Renal cortex interstitium (tissue), 15 donors: ENCODE measurements at places on chromosomes 13 and 19.

DNA sequence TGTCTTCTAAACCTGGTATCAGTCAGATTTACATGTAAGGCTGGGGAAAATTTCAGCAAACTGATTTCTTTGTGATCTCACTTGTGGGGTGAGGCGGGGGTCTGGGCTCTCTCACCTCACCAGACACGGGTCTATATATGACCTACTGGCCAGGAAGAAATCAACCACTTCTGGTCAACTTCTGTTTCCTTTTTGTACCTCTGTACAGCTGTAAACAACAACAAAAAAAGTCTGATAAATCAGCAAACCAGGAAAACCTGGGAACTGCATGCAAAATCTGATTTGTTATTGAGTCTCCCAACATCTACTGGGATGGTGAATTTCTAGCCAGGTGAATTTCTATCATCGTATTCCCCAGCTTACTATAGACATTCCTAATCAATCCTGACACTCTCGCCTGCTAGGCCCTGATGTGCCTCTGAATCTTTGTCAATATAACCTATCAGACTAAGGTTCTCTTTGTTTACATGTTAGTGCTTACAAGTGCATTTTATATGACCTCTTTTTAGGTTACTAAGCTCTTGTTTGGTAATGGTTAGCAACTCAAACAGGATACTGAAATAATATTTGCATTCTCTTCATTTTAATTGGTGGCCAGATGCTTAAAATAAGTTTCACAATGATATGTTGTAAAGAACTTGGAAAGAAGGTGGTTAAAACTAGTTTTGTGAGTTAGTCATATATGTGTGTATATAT lies 77.7 kb downstream of the LRRC63 start:
- DNase-seq, result no peak

DNA sequence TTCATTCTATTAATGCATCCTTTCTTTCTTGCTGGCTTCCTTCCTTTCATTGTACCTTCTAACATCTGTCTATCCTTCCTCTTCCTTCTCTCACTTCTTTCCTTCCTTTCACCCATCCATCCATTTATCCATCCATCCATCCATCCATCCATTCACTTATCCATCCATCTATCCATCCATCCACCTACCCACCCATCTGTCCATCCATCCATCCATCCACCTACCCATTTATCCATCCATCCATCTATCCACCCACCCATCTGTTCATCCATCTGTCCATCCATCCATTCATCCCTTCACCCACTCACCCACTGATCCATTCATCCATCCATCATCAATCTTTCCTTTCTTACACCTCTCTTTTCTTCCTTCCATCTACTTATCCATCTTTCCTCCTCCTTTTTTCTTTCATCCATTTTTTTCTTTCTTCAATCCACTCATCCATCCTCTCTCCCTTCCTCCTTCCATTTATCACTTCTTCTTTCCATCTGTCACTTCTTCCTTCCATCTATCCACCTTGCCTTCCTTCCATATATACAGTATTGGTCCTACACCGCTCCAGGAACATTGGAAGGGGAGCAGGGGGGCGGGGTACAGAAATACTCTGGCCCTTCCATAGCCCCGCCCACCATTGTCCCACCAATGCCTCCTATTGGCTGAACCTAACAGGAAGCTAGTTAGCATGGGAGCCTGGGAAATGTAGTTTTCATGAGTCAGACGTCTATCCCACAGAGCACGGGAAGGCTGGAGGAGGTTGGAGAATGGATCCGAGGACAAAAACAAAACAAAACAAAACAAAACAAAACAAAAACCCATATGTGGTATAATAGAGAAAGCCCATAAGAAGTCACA lies 45.9 kb downstream of the MBD3L1 start:
- no peak for DNase-seq

GRCh38 chr13:39016787-39017186 lies 21.1 kb downstream of the PROSER1 start:
- DNase-seq, result no peak

DNA sequence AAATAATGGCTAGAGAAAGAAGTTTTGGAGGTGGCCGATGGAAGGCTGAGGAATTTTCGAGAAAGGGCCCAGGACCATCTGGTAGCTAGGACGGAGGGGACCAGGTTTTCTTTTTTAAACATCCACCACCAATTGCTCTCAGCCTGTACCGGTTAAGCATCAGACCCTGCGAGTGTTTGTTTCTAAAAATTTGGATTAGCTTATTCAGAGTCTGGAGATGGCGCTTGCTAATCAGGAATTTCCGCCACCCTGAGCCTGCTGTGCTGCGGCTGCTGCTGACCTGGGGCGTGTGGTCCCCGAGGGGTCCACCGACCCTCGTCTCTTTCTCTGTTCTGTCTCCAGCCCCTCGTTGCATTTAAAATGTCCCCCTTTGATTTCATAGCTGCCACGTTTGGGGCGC lies 2.0 kb downstream of the UHRF1 start:
- no peak for DNase-seq

DNA sequence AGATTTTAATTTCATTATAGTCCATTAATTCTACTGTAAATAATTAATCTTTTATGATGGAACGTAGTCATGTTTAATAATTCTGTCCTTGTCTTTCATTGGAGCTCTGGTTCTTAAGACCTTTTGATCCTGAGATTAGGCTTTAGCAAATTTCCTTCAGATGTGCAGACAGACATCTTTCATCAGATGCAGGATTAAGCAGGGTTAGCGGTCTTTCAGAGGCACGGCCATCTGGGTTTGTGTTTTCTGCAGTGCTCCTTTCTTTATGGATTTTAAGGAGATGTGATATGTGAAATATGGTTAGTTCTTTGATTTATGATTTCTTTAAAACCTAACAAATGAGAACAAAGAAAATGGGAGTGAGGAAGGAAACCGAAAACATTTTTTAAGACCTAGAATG lies 643.9 kb upstream of the SGCG start:
- no peak for DNase-seq

DNA sequence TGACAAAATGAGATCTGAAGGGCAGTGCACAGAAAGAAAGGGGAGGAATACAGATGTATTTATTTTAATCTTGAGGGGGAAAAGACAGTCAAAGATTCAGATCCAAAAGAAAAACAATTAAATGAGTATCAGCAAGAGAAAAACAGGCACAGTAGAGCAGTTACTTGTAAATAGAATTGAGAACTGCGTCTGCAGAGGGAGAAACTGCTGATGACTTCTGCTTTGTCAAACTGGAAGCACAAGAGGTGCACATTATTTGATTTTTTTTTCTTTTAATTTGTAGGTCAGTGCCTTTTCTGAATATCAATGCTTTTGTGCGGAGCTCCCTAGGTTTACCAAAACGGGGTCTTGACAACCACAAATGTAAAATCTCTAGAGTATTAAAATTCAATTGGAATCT lies 37.3 kb downstream of the EFNB2 start:
- no peak for DNase-seq

DNA sequence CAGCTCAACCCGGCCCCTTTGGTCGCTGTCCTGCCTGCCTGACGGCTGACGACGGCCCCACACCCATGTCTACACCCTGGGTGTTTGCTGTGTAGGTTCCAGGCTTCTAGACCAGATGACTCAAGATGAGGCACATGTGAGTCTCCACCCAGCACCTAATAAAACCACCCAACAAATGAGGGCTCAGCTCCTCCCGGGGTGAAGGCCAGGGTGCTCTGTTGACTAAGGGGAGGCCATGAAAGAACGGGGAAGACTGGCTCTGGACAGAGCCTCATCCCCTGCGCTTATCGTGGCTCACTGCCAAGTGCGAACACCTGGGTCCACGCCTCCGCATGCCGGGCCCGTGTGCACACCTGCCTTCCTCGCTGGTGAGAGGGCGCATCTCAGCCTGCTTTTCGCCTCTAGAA lies 39.6 kb downstream of the COL4A2 start:
- no peak for DNase-seq

DNA sequence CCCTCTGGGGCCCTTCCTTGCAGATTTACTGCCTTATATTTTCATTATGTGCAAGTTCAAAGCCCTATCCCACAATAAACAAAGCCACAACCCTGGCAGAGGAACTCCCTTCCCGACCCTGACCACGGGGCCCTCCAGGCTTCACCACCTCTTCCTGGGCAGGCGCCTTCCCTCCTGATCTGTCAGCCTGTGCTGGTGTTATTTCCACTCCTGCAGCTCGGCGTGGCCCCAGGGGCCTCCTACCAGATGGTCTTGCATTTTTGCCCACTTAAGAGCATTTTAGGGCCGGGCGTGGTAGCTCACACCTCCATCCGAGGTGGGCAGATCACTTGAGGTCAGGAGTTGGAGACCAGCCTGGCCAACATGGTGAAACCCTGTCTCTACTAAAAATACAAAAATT lies 22.8 kb downstream of the SLC15A1 start:
- DNase-seq, result no peak

DNA sequence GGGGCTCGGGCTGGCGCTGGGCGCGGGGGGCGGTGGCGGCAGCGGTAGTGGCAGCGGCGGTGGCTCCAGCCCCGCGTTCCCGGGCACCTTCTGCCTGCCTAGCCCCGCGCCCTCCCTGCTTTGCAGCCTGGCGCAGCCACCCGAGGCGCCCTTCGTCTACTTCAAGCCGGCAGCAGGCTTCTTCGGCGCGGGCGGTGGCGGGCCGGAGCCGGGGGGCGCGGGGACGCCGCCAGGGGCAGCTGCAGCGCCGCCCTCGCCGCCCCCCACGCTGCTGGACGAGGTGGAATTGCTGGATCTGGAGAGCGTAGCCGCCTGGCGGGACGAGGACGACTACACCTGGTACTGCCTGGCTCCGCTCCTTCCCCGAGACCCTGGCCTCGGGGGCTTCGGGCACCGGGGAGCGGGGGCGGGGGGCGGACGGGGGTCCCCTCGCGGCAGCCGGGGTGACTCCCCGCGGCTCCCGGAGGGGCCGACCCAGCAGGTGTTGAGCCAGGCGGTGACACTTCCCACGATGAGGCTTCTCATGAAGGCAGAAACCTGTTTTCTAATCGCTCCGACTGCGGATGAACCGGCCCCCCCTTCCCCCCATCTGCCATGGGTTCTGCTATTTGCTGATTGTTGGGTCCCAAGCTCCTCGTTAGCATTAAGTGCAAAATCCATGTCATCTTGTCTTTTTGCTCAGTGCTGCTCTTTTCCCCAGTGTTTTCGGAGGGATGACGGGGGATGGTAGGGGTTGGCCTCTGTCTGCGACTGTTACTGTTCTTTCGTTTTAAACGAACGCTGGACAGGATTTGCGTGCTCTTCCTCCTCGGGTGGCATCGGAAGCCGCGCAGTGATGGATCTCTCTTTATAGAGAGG lies 943 bp downstream of the SLAIN1 start:
- no peak for DNase-seq

DNA sequence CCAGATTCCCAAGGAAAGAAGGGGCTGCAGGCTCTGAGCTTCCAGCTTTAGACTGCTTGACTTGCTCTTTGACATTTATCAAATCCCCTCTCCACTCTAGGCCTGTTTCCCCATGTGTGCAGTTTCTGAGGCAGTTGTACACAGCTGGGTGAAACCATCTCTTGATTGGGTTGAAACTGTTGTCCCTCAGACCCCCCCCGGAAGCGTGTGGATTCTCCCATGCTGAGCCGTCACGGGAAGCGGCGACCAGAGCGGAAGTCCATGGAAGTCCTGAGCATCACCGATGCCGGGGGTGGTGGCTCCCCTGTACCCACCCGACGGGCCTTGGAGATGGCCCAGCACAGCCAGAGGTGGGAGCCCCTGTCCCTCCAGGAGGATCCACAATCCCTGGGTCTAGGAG lies 19.7 kb downstream of the BRSK1 start:
- DNase-seq, result no peak
